ENCODE measurements at places on chromosomes 2 and 18. TPM values are rescaled to one million over a fixed set of nuclear protein-coding genes. Genes with fewer than 3 reads are reported as not detected.

Gene PHLPP1
- polyA plus RNA-seq: 6.6 TPM

Gene EPB41L5
- 10.3 TPM for polyA plus RNA-seq

Gene CYBRD1
- polyA plus RNA-seq: 186 TPM

Gene IL1RL2
- 0.33 TPM for polyA plus RNA-seq

Gene GBX2
- not detected for polyA plus RNA-seq

Gene STPG4
- polyA plus RNA-seq: 0.41 TPM

Gene DSC2
- polyA plus RNA-seq: 1.6 TPM

Gene UPP2
- not detected for polyA plus RNA-seq

Gene NYAP2
- 0.01 TPM for polyA plus RNA-seq

Gene ST8SIA5
- polyA plus RNA-seq: 0.19 TPM

Gene EIF4E2
- polyA plus RNA-seq: 63.2 TPM

Gene KCNG2
- polyA plus RNA-seq: 0.46 TPM

Gene TRABD2A
- 0.61 TPM for polyA plus RNA-seq

Gene CAB39
- 42.9 TPM for polyA plus RNA-seq

Gene CCDC148
- polyA plus RNA-seq: 0.28 TPM

Gene MC4R
- polyA plus RNA-seq: 0.08 TPM

Gene CCL20
- 1.5 TPM for polyA plus RNA-seq

Gene TMEM169
- 0.65 TPM for polyA plus RNA-seq

Gene MERTK
- polyA plus RNA-seq: 16.1 TPM

Measured in urinary bladder (tissue), 4 donors.